Fibroblast of mammary gland (primary cell): ENCODE measurements at places on chromosomes 6 and 20.

GRCh38 chr20:63452821-63453523, 19.5 kb downstream of the KCNQ2 start:
- no peak for DNase-seq

DNA sequence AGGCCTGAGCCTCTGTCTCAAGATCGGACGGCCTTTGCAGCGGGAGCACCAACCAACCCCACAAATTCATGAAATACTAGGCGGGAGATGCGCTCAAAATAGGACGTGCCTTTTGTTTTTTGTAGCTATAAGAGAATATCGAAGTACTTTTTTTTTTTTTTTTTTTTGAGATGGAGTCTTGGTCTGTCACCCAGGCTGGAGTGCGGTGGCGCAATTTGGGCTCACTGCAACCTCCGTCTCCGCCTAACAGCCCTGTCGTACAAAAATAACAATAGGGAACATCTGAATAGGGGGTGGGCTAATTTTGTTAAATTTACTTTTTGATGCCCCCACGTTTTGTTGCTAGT, 5.9 kb upstream of the TUBB2A start:
- DNase-seq: no peak

- DNase-seq: no peak
Observed at GRCh38 chr6:140345935-140346334, 971.5 kb upstream of the CITED2 start.

- no peak for DNase-seq
Observed at GRCh38 chr20:6277661-6278240, 154.9 kb upstream of the FERMT1 start.

DNA sequence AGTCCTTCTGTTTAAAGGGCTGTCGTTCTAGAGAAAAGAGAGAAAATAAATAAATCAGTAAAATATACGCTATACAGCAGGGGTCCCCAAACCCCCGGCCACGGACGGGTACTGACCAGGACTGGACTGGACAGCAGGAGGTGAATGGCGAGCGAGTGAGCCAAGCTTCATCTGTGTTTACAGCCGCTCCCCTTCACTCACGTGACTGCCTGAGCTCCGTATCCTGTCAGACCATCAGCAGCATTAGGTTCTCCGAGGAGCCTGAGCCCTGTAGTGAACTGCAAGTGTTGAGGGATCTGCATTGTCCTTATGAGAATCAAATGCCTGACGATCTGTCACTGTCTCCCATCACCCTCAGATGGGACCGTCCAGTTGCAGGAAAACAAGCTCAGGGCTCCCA, 76.5 kb downstream of the ZNF217 start:
- DNase-seq: no peak
